ENCODE measurements at places on chromosomes 13 and 19. TPM values are rescaled to one million over a fixed set of nuclear protein-coding genes. Genes with fewer than 3 reads are reported as not detected.

- no peak for DNase-seq
Measured at GRCh38 chr13:110493613-110494012, 67.9 kb downstream of the RAB20 start.

DNA sequence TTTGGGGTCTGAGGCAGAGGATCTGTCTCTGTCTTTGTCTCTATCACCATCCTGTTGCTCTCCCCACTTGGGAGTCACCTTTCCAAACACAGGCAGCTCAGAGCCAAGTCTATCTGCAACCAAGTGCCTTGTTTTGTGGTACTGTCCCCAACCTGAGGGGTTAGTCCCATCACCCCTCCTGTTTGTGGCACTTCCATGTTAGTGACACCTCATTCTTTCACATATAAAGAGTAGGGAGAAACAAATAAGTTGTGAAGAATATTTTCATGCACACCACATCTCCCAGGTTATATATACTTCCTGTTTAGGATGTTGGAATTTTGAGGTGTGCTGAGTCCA is 3.7 kb downstream of the GDF15 start:
- DNase-seq = no peak

- DNase-seq = no peak
Measured at GRCh38 chr19:917323-918151, at the start of gene KISS1R. TSS of gene KISS1R (plus strand) at chr19:917333. CDS start at chr19:917503, 170 bp downstream.

DNA sequence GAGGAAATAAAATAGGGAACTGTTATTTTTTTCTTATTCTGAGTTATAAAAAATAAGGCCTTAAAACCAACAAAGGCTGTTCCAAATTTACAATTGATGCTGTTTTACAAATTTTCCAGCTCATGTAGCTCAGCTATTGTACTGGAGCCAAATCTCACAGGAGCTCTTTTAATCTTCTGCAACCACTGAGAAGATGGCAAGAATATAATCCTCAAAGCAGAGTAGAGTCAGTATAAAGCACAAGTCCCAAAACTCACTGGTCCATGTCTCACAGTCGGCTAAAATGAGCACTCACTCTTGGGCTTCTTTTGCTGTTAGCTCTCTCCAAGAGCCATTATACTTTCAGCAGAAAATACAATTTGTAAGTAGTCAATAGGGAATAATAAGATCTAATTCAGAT is 1074.4 kb upstream of the PRR20A start:
- no peak for DNase-seq

DNA sequence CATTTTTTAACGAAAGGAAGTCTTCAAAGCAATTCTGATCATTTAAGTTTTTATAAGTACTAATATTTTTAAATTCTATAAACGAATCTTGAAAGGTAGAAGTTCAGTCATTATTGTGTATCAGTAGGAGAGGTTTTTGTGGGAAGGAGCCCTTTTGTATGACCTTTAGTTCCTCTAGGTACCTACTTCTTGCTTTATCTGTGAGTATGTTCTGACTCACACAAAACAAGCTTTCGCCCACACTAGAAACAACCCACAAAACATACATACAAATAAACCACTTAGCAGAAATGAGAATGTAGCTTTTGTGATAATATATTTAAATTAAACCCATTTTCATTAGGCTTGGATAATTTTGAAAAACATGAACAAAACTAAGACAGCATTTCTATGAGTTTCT is 27.8 kb downstream of the ERCC5 start:
- DNase-seq = no peak

- DNase-seq = peak; percentile 25
Measured at GRCh38 chr19:39671739-39672363, 16.1 kb downstream of the LGALS16 start.

- peak; percentile 1 for DNase-seq
Measured at GRCh38 chr13:32737679-32738078, 151.4 kb downstream of the PDS5B start.

The MYH14 gene
- total RNA-seq = under 0.01 TPM

The IZUMO2 gene
- total RNA-seq = not detected
